ENCODE measurements at places on chromosomes 2 and 18. TPM values are rescaled to one million over a fixed set of nuclear protein-coding genes. Genes with fewer than 3 reads are reported as not detected.

- no peaks in the 10 kb centered on the region for H3K36me3 ChIP-seq
- no peak overlapping the region for H3K4me3 ChIP-seq
- no peaks in the 10 kb centered on the region for H3K4me1 ChIP-seq
- no peak overlapping the region for H3K27ac ChIP-seq
- H3K27me3 ChIP-seq: no peaks in the 10 kb centered on the region
These were observed 356.8 kb downstream of the NR4A2 start for GRCh38 chr2:155975734-155976133.

The UGT1A1 gene
- not detected for total RNA-seq

The MGAT5 gene
- total RNA-seq: 32.7 TPM

DNA sequence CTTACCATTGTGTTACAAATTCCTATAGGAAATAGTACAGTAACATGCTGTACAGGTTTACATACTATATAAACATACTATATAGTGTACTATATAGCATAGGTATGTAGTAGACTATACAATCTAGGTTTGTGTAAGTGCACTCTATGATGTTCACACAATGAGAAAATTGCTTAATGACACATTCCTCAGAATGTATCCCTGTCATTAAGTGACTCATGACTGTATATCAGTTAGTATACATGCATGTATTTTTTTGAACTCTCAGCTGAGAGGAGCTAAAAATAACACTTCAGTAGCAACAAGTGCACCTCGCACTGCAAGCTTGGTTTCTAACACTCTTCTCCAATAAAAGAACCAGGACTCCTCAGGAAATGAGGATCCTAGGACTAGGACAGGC is 19.5 kb upstream of the ASXL3 start:
- H3K27ac ChIP-seq: no peak overlapping the region
- H3K27me3 ChIP-seq: no peaks in the 10 kb centered on the region
- H3K36me3 ChIP-seq: no peaks in the 10 kb centered on the region
- no peaks in the 10 kb centered on the region for H3K4me1 ChIP-seq
- no peak overlapping the region for H3K4me3 ChIP-seq

The SP5 gene
- total RNA-seq: 0.47 TPM

DNA sequence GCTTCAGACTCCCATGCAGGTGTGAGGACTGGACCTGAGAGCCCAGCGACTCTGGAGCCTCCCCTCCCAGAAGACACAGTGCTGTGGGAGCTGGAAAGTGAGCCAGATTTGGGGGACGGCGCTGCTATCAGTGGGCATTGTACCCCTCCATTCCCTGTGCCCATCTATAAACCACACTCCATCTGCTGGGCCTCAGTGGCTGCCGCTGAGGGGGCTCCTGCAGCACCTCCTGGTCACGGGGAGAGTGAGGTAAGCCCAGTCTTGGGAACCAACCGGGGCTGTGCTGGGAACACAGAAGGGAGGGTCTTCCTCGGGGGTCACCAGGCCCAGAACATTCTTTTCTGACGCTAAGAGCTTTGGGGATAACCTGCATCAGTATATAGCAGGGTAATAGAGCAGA is 9.5 kb downstream of the PSD4 start:
- H3K27me3 ChIP-seq: no peaks in the 10 kb centered on the region
- no peaks in the 10 kb centered on the region for H3K36me3 ChIP-seq
- no peaks in the 10 kb centered on the region for H3K4me1 ChIP-seq
- H3K4me3 ChIP-seq: no peak overlapping the region
- no peak for DNase-seq
- H3K27ac ChIP-seq: no peak overlapping the region

The NTSR2 gene
- not detected for total RNA-seq

The LHCGR gene
- total RNA-seq: not detected

DNA sequence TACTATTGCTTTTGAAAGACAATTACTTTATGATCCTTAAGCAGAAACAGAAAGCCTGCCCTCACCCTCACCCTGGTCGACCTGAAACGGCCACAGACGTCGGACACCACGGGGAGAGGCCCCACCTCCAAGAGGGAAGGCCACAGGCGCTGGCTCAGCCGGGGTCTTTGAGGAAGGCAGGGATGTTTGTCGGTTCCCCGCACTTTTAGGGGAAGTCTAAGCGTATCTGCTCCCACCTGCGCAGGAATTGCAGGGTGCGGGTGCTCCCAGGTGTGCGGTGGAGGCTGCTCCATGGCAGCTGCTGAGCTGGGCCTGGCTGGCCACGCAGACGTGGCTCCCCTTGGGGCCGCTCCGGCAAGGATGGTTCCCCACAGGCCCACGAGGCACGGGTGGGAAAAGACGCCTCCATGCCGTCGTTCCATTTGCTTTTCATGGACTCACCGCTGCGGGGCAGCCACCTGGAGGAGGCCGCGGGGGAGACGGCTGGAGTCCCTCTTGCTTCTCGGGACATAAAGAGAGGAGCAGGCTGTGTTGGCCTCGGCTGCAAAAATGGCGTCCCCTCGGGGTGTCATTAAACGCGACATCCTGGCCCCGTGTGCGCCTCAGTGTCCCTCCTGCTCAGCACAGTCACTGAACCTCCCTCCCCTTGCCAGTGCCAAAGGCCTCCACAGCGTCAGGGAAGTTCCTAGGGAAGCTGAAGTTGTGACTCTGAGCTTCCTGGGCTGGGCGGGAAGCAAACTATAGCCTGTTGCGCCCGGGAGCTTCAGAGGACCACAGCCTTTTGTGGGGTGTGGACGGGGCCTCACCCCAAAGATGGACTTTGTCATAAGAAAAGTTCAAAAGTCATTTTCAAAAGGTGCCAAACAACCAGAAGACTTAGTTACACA is 63.4 kb downstream of the NFATC1 start:
- no peaks in the 10 kb centered on the region for H3K27me3 ChIP-seq
- no peak for DNase-seq
- H3K27ac ChIP-seq: peak overlapping the region; percentile 49
- no peak overlapping the region for H3K4me3 ChIP-seq
- peaks cover 11% of the 10 kb centered on the region for H3K4me1 ChIP-seq

The CCDC178 gene
- not detected for total RNA-seq
